ENCODE measurements at places on chromosomes 3 and 15.

DNA sequence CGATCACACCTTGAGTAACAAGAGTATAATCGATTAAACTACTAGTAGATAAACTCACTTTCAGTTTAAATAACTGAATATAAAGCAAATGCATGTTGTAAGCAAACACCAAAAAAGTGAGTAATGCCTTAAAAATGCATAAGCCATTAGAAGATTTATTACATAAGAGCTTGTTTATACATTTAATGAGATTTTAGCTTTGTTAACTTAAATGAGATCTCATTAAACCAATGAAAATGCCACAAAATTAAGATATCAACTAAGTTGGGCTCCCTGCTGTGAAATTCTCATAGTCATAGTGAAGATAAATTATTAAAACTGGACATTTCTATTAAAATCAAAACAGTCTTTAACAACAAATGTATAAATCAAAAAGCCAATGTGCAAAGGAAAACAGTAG lies 701.2 kb downstream of the NLGN1 start:
- DNase-seq, result no peak

DNA sequence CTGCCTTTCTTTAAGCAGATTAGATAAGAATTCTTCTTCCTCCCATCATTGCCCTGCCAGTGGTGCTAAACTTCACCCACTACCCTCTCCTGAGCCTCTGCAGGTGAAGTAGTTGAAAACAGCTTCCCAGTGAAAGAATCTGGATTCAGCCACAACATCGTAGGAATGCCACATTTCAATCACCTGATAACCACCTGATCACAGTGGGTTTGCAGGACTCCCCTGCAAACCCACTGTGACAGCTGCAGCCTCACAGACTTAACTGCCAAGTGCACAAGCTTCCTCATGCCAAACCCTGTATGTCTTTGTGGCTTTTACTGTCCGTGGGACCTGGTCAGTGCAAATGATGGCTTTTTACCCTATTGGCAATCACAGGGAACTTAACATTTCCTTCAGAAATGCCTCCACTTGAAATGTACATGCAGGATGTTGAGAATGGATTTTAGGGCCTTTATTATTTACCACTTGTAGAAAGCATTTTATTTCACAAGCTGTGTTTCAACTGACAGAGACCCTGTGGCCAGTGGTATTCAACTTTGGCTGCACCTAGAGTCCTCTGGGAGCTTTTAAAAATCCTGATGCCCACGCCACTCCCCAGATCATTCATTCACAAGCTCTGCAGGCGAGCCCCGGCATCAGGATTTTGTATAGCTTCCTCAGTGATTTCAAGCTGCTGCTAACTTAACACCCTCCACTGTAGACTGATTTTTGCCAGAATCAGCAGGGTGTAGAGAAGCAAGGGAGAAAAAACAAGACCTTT lies 49.1 kb downstream of the OXNAD1 start:
- no peak for DNase-seq

- no peak for DNase-seq
Observed at GRCh38 chr15:80495401-80495942, 91.3 kb downstream of the ARNT2 start.

- no peak for DNase-seq
Observed at GRCh38 chr3:46293991-46294833, 52.0 kb downstream of the CCR3 start.

DNA sequence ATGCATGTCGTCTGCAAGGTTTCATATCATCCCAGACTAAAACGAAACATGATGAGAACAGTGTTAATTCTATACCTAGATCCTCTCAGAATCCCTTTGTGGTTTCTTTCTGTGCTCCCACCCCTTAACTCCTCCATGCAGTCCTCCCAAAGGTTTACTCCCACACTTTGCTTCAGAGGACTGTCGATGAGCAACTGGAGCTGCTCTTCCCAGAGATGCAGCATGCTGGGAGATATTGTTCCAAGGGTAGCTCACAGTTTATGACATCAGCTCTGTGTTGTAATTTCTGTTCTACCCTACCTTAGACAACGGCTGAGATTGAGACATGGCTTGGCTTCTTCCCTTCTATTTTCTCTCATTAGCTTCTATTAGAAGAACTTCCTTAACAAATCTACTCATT lies 313.0 kb upstream of the COL8A1 start:
- no peak for DNase-seq

DNA sequence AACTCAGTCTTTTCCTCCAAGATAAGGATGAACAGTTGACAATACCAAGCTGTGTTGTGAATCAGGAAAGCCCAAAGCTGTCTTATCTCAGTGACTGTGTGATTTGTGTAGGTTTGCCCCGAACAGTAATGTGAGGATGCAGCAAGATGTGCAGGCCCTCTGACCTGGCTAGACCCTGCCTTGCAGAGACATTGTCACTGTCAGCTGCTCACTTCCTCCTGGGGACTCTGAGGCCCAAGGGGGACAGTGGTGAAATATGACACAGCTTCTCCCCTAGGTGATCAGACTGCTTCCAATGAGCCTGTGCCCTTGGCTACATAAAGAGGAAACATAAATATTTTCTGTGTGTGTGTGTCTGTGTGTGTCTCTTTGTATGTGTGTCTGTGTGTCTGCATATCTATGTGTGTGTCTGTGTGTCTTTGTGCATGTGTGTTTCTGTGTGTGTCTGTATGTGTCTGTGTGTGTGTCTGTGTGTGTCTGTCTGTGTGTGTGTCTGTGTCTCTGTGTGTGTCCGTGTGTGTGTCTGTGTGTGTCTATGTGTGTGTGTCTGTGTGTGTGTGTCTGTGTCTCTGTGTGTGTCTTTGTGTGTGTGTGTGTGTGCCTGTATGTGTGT lies 21.7 kb downstream of the LRRK1 start:
- DNase-seq, result no peak

- DNase-seq, result no peak
Observed at GRCh38 chr3:182921665-182922355, 58.5 kb downstream of the DCUN1D1 start.

GRCh38 chr3:186318135-186318534 lies 43.9 kb downstream of the DGKG start:
- DNase-seq, result no peak

- no peak for DNase-seq
Observed at GRCh38 chr15:33500432-33501195, 189.8 kb downstream of the RYR3 start.

GRCh38 chr3:125261031-125261430 lies 48.5 kb upstream of the SLC12A8 start:
- no peak for DNase-seq

Data from stimulated activated CD4-positive, alpha-beta T cell treated with anti-CD3 and anti-CD28 coated beads, TNF-alpha, amount 100 ng/mL, for 4 hours (primary cell).